Activated CD8-positive, alpha-beta memory T cell treated with anti-CD3 and anti-CD28 coated beads, Interleukin-2, amount 10 ng/mL, durations not matched to agents 7 days and 5 days (primary cell): ENCODE measurements at places on chromosomes 1 and 21.

DNA sequence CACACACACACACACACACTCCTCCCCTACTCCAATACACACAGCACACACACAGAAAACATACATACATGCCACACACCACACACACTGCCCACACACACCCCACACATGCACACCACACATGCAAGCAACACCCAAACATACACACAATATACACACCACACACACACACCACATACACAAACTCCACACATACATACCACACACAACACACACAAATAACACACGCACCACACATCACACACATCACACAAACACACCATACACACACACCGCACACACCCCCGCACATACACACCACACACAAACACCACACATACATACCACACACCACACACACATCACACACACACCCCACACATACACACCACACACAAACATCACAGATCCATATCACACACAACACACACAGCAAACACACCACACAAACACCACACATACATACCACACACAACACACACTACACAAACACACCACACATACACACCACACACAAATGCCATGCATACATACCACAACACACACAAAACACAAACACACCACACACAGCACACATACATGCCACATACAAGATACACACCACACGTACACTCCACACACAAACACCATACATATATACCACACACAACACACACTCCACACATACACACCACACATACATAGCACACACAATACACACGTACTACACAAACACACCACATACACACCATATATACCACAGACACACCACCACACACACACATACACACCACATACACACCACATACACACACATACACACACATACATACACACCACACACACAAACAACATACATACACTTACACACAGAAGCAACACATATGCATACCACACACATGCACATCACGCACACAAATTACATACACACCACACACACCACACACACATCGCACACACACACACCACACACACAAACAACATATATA, 932 bp upstream of the RAB7B start:
- peaks cover 9% of the 10 kb centered on the region for H3K4me1 ChIP-seq
- peaks cover 6% of the 10 kb centered on the region for H3K27me3 ChIP-seq
- H3K27ac ChIP-seq = no peak overlapping the region
- DNase-seq = no peak
- no peaks in the 10 kb centered on the region for H3K36me3 ChIP-seq

DNA sequence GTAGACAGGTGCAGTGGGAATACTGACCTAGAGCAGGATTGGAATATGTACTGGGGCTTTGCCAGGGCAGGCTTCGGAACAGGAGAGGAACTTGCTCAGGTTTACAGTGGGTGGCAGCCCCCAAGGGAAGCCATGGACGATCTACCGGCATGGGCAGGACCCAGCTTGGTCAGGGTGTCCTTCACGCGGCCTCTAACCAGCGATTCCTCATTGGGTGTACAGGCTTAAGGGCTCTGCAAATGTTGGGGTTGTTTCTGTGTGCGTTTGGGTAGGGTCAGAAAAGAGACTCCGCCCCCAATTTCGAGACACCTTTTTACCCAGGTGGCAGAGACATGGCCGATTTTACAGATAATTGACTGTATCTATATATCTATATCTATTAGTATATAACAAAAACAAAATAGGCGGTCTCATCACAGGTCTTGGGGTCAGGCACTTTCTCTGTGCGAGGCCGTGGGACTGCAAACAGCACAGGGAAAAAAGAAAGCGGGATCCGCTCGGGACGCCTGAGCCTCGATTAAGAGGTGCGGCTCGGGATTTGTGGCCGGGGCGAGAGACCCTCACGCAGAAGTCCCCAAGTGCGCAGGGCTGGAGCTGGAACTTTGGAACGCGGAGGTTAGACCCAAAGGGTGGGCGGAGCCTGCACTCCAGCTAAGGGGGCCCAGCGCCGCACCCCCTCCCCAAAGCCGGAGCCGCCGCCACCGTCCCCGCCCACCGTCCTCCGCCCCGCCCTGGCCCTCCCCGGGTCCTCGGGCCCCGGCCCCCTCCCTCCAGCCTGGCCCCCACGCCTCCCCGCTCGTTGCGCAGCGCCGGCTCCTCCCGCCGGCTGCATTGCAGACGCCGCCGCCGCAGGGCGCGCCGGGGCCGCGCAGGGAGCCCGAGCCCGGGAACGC, 67.5 kb upstream of the VAMP3 start:
- H3K36me3 ChIP-seq = no peaks in the 10 kb centered on the region
- DNase-seq = no peak
- peaks cover 18% of the 10 kb centered on the region for H3K4me1 ChIP-seq
- peaks cover 66% of the 10 kb centered on the region for H3K27me3 ChIP-seq
- H3K4me3 ChIP-seq = peak overlapping the region; percentile 33

- no peaks in the 10 kb centered on the region for H3K36me3 ChIP-seq
- H3K4me1 ChIP-seq = no peaks in the 10 kb centered on the region
- no peak overlapping the region for H3K27ac ChIP-seq
- no peak overlapping the region for H3K4me3 ChIP-seq
- DNase-seq = no peak
Observed at GRCh38 chr21:45050345-45050796, 24.0 kb upstream of the ADARB1 start.

GRCh38 chr1:39683591-39684312, 7.5 kb downstream of the HPCAL4 start:
- peaks cover 43% of the 10 kb centered on the region for H3K27me3 ChIP-seq
- no peak overlapping the region for H3K4me3 ChIP-seq
- no peak for DNase-seq
- peaks cover 6% of the 10 kb centered on the region for H3K4me1 ChIP-seq

GRCh38 chr1:27487966-27488884, 1.7 kb downstream of the WASF2 start:
- H3K27me3 ChIP-seq = no peaks in the 10 kb centered on the region
- H3K4me3 ChIP-seq = peak overlapping the region; percentile 96
- H3K4me1 ChIP-seq = peaks cover 38% of the 10 kb centered on the region
- peak overlapping the region; percentile 90 for H3K27ac ChIP-seq
- DNase-seq = no peak

DNA sequence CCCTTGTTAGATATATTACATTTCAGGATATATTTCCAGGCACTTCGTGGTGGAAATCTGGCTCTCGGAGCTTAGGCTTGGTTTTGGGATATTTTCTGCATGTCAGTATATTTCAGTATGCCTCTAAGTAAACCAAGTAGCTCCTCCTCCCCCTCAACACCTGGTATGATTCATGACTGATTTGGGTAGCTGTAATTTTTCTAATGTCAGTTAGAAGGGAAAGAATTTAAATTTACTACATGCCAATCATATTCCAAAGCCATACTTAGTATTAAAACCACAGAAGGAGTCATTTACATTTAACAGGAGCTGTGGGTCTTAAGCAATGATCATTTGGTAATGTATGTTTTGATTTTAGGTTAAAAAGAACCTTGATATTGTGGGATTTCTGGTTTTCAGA, 40.6 kb downstream of the ST6GALNAC3 start:
- DNase-seq = no peak
- no peak overlapping the region for H3K4me3 ChIP-seq
- peaks cover 15% of the 10 kb centered on the region for H3K27me3 ChIP-seq
- no peak overlapping the region for H3K27ac ChIP-seq

GRCh38 chr1:109882288-109883245, 28.1 kb upstream of the CSF1 start:
- H3K4me3 ChIP-seq = no peak overlapping the region
- no peak for DNase-seq
- no peaks in the 10 kb centered on the region for H3K36me3 ChIP-seq
- H3K27ac ChIP-seq = no peak overlapping the region
- no peaks in the 10 kb centered on the region for H3K27me3 ChIP-seq

DNA sequence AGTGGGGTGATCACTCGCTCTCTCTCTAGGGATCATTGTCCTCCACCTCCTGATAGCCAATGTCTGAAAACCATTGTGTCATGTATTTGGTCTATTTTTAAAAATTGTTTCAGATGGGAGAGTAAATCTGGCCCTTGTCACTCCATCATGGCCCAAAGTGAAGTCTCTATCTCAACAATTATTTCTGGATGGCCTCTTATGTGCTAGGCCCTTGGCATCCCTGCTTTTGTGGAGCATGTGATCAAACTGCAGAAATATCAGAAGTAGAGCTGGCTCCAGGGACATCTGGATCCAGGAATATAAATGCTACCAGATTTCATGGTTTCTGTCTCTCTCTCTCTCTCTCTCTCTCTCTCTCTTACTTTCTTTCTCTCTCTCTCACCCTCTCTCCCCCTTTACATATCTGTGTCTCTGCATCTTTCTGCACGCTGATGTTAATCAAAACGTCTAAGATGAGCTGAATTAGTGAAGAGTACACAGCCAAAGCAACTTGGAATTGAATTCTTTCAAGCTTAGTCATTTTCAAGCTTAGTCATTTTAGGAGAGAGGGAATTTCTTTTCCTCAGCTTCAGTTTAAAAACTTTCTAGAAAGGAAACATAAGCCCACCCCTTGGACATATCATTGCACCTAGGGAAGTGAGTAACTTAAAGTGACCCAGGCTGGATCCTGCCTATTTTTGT, 47.4 kb upstream of the DOCK7 start:
- no peaks in the 10 kb centered on the region for H3K36me3 ChIP-seq
- H3K4me1 ChIP-seq = peaks cover 5% of the 10 kb centered on the region
- H3K4me3 ChIP-seq = no peak overlapping the region
- no peak for DNase-seq

DNA sequence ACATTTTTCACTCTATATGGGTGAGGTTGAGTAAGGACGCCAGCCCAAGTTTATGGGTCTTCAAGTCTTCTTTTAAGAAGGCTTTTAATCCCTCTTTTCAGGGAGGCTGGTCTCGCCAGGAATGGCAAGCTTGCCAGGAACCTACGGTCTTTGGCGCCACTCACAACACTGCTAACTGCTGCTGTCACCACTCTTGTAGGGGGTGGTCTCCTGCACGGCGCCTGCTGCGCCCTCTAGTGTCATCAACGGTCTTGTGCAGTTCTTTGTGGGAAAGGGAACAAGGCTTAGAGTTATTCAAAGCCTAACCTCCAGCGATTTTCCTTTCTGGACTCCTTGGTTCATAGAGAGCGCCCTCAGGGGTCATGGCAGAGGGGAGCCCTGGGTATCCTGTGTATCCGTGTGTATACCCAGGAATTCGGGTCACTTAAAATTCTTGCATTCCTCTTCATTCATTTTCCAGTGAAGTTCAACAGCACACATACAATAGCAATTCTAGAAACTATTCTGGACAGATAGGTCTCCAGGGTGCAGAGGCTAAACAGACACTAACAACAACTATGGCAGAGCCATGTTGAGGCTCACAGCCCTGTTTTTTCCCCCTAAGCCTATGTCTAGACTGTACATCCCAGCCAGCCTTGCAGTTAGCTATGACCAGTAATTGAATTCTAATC, 392.8 kb upstream of the CAMK1G start:
- no peaks in the 10 kb centered on the region for H3K36me3 ChIP-seq
- DNase-seq = peak; percentile 47
- H3K4me3 ChIP-seq = no peak overlapping the region

GRCh38 chr1:231860221-231861088, 233.9 kb downstream of the DISC1 start:
- H3K36me3 ChIP-seq = no peaks in the 10 kb centered on the region
- no peaks in the 10 kb centered on the region for H3K27me3 ChIP-seq
- no peak overlapping the region for H3K27ac ChIP-seq
- peaks cover 1% of the 10 kb centered on the region for H3K4me1 ChIP-seq
- no peak overlapping the region for H3K4me3 ChIP-seq
- DNase-seq = no peak

DNA sequence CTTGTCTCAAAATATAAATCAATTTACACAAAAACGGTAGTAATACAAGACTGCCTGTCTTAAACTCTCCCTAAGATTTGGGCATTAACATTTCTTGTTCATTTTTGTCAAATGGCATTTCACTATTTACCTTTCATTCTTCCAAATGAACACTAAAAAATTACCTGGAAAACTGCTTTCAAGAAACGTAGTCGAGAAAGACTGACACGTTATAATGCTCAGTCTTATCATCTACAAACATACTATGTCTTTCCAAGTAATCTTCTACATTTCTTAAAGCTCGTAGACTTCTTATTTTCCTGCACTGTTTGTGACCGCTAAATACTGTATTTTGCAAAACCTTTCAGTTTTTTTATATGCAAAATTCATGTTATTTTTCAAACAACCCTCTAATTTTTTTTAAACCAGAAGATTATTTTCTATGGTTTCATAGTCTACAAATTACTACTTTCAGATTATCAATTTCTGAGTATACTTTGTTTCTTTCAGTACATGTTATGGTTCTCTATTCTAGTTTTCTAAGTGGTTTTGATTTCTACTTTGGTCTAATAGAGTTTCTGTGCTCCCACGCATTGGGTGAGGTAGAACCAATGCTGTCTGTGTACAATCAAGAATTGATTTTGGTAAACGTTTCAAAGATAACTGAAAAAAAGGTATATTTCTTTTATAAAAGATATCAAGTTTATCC, 336.4 kb downstream of the SMYD3 start:
- no peak overlapping the region for H3K27ac ChIP-seq
- no peaks in the 10 kb centered on the region for H3K4me1 ChIP-seq
- DNase-seq = no peak
- H3K36me3 ChIP-seq = no peaks in the 10 kb centered on the region

GRCh38 chr1:71417421-71417820, 336.6 kb upstream of the ZRANB2 start:
- H3K4me3 ChIP-seq = no peak overlapping the region
- no peaks in the 10 kb centered on the region for H3K36me3 ChIP-seq

DNA sequence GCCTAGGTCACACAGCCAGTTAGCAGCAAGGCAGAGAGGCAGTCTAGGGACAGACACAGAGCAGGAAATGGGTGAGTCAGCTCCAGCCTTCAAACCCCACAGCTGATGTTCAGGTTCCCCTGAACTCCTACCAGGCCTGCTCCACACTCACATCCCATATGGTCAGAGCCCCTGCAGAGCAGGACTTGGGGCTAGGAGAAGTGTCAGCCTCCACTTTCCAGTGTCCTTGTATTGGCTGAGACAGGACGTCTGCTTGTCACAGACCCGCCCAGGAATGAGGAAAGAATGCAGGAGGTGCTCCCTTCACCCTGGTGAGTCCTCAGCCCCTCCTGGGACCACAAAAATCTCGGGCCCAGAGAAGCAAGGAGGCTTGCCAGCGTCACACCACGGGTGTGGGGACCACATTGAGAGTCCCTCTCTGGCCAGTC, 92.5 kb downstream of the LACTBL1 start:
- peaks cover 5% of the 10 kb centered on the region for H3K27me3 ChIP-seq
- H3K27ac ChIP-seq = no peak overlapping the region
- no peak overlapping the region for H3K4me3 ChIP-seq
- DNase-seq = no peak

DNA sequence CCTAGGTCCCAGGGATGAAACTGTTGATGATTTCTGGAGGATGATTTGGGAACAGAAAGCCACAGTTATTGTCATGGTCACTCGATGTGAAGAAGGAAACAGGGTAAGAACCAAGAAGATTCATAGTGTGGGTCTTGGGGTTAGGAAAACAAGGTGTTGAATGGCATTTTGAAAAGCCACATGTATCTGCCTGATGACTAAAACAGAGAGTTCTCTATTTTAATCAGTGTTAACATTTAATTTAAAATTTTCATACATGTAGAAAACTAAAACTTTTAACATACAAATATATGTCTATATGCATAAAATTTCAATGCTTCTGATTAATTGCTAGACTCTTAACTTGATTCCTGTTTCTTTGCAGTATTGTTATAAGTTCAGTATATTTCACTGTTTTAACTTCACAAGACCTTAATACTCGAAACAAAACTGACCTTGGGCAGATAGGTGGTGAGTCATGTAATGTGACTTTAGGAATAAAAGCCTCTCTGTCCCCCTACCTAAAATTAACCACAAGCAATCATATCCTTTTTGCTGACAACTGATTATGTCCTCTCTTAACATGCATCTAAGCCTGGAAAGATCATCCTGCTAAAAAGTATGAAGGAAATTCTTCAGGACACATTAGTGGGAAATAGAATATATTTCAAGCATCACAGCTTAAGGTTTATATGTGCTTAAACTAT, 95.6 kb downstream of the PTPRC start:
- peaks cover 60% of the 10 kb centered on the region for H3K4me1 ChIP-seq
- H3K27ac ChIP-seq = peak overlapping the region; percentile 73
- DNase-seq = no peak
- no peaks in the 10 kb centered on the region for H3K27me3 ChIP-seq
